ENCODE measurements at places on chromosomes 6 and 20.

- DNase-seq: no peak
Measured at GRCh38 chr6:71226151-71226550, 62.5 kb upstream of the OGFRL1 start.

DNA sequence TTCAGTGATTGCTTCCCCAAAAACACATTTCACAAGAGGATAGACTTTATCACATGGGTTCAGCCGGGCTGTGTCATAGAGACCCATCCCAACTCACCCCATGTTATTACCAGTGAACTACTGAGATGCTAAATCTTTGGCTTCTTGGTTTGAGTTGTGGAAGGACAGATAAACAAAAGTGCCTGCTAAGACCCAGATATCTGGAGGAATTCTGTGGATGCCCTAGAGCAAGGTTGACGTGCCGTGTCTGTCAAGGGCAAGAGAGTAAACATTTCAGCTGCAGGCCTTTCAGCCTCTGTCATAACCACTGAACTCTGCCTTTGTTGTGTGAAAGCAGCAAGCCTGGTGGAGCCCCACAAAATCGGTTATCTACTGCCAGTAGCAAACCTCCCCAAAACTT, 11.2 kb upstream of the THBD start:
- no peak for DNase-seq

- no peak for DNase-seq
Measured at GRCh38 chr20:54938707-54939106, 463.3 kb downstream of the DOK5 start.

DNA sequence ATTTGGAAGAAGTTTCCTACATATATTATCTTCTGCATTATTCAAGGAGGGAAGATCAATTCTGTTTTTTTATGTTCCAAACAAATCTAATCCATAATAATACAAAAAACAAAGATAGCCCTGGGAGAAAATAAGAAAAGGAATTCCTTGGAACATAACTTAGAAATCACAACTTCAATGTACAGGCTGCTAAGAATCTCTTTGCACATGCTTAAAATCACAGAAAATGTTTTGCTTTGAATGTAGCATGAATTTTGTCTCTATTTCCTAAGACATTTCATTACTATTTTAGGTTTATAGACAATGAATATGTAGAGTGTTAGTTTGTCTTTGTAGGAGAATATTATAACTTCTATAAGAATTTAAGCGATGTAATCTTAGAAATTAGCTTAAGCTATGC, 700.1 kb downstream of the RNF144B start:
- DNase-seq: no peak
